Spleen (tissue), 13 donors: ENCODE measurements at places on chromosomes 11 and 22.

GRCh38 chr11:115256397-115257197 lies 247.6 kb downstream of the CADM1 start:
- peak; percentile 72 for DNase-seq

DNA sequence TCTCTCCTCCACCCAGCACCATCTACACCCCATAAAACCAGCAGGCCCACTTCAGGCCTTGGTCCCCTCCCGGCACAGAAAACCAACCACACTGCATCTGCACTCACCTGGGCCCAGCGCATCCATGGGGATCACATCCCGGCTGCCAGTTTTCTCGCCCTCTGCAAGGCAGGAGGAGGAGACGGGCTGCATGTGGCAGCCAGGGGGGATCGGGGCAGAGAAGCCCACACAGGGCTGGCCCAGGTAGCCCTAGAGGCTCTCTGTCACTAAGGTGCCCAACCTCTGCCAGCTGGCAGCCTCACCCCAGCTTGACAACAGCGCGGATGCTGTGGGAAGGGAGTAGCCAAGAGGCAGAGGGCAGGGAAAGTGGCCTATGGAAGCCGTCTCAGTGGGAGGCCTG lies 30.6 kb upstream of the TXNRD2 start:
- DNase-seq = no peak

DNA sequence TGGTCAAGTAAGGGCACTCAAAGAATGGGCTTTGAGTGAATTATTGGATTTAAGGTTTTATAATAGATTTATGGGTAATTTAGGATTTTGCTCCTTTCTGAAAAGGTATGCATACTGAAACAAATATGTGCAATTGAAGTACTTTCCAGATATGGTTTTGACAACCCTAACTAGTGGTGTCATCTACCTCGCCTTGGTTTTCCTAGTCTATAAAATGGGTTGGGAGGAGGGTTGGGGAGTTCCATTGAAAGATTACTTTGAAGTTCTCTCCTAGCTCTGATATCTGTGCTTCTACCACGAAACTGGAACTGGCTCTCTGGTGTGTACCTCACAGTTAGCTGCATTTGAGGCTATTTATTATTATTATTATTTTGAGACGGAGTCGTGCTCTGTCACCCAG lies 431 bp upstream of the SPTBN2 start:
- DNase-seq = no peak

DNA sequence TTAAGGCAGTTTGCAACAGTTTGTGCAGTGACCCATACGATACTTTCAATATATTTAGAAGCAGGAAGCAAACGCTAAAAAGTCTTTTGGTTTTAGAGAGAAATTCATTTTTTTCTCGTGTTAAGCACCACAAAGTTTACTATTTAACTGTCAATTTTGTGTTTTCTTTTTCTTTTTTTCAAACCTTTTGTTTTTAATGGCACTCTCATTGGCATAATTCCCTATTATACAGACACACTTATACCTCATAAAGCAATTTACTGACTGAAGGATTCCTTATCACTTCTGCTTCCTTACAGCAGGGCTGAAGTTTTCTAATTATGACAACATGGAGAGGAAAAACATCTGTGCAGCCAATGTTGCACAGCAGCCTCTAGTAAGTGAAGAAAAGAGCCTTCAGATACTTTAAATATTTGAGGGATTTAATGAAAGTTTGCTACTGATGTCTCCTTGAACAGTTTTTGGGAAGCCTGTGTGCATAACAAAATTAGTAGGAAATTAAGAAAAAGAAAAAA lies 2191.2 kb downstream of the LRRC4C start:
- DNase-seq = no peak

DNA sequence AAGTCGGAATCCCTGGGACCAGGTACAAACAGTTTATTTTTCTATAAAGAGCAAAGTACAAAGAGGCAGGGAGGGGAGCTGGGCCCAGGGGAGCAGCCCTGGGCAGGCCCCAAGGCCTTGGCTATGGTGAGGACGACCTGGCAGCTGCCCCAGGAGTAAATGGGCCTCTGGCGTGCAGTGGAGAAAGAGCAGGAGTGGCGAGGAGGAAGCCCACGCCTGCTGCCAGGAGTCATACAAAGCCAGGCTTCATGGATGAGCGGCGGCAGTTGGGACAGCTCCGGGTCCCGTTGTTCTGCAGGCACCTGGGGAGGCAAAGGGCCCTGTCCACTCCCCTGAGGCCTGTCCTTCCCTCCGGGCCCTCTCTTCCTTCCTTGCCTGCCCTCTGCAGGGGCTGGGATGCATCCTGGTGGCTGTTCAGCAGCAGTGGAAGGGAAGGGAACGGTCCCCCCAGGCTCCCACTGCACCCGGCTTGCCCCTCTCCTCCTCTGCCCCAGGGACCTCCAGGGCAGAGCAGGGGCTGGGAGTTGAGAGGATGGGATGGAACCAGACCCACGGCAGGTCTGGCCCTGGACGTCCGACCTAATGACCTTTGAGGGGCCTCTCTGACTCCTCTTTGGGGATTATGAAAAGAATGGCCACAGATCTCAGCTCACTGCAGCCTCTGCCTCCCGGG lies 11.1 kb downstream of the RAPSN start:
- DNase-seq = no peak

DNA sequence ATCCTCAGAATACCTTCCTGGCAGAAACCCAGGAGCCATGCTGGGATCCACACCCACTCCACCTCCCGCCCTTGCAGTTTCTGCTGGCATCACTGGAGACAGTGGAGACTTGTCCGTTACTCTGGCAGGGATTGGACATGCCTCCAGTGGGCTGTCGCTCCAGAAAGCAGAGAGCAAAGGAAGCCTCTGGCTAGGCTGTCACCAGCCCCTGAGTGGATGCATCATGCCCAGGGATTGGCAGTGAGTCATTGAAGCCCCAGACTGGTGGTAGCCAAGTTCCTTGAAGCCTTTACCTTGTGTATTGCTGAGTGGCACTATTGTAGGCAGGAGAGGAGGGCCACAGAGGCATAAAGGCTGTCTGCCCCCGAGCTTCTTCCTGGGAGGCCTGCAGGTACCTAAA lies 34.8 kb upstream of the E2F8 start:
- no peak for DNase-seq

DNA sequence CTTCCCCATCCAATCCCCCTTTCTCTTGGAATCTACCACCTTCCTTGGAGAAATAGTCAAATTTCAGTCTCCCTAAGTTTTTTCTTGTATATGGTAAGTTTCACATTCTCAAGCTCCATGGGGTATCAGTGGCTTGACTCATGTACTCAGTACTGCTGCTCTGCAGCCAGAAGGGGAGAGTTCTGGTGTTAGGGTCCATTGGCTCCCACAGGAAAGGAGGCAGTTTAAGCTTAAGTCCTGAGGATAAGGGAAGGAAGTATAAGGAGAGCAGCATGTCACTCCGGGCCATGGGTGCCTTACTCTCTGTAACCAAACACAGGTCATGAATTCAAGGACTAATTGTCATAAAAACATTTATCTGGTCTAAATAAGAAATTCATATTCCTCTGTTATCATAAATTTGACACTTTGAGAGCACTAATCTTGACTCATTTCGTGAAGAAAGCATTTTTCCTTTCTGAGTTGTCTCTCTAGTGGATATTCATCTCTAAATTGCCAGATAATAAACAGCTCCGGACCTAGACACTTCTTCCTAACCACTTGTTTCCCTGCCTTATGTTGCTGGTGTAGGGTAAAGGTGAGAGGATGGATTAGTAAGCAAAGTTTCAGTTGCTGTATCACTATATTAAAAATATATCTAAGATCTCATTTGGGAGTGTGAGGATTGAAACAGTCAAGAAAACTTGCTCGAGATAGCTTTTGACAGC lies 20.1 kb upstream of the SORL1 start:
- no peak for DNase-seq

DNA sequence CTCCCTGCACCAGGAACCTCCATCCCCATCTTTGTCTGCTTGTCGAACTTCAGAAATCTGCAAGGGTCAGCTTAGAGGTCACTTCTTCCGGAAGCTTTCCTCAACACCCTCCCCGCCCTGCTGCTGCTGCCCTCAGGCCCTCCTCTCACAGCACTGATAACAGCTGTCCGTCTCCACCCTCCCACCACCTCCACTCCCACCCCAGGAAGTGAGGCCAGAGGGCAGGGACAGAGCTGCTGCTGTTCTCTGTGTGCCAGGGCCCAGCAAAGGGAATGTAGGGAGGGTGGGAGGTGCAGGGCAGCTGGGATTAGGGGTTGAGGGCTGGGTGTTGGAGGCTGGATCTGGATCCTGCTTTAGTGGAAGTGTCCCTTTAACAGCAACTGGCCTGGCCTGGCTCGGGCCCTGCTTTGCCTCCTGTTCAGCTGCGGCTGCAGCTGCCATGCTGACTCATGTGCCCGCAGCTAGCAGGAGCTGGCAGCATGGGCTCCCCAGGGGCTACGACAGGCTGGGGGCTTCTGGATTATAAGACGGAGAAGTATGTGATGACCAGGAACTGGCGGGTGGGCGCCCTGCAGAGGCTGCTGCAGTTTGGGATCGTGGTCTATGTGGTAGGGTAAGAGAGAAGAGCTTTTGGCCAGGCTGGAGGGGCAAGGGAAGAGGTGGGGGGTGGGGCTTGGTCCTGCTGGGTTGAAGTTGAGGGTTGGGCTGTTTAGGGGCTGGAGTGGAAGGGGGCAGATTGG lies at the start of gene P2RX6:
Gene P2RX6 (plus strand): TSS at position 440 of the 740 bp plus-strand sequence. CDS start 10 bp downstream, at position 450.
- peak; percentile 84 for DNase-seq

GRCh38 chr11:119416606-119417580 lies 6.1 kb downstream of the THY1 start:
- no peak for DNase-seq

GRCh38 chr11:74909812-74910211 lies 39.1 kb downstream of the XRRA1 start:
- DNase-seq = no peak

DNA sequence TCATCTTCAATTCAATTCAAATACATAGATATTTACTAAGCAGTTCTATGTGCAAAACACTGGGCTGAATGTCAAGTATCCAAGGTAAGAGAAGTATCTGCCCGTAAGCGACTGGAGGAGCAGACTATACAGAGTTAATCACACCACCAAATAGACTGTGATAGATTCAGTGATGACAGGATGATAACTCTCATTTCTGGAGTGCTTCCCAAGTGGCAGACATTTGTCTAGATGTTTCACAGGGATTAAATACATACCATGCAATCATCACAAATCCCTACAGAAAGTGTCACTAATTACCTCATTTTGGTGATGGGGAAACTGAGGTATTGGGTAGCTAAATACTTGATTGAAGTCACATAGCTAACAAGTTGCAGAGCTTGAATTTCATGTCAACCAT lies 508.7 kb upstream of the TENM4 start:
- no peak for DNase-seq

GRCh38 chr11:73314117-73314961 lies 6.3 kb downstream of the ARHGEF17 start:
- no peak for DNase-seq

- DNase-seq = no peak
Observed at GRCh38 chr22:38843657-38844314, at the start of gene NPTXR. NPTXR (minus strand) TSS chr22:38844028.

- no peak for DNase-seq
Observed at GRCh38 chr11:128505449-128506065, 81.8 kb downstream of the ETS1 start.

- no peak for DNase-seq
Observed at GRCh38 chr11:48008951-48009270, 28.6 kb downstream of the PTPRJ start.

DNA sequence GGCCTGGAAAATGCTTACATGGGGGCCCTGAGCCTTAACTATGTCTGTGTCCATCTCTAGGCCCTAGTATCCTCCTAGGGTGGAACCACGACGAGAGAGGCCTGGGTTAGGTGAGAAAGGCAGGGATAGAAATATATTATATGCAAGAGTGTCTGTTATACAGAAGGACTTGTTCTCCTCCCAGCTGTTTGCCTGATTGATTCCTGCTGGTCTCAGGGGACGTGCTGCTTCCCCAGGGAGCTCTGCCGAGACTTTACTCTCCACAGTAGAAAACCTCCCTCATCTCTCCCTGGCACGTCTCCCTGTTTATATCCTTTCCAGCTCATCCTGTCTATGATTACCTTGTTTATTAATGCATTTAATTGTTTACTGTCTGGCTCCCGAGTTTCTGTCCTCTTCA lies 132.6 kb downstream of the MIAT start:
- DNase-seq = no peak

- DNase-seq = no peak
Observed at GRCh38 chr22:32024796-32025195, 18.3 kb upstream of the SLC5A1 start.

DNA sequence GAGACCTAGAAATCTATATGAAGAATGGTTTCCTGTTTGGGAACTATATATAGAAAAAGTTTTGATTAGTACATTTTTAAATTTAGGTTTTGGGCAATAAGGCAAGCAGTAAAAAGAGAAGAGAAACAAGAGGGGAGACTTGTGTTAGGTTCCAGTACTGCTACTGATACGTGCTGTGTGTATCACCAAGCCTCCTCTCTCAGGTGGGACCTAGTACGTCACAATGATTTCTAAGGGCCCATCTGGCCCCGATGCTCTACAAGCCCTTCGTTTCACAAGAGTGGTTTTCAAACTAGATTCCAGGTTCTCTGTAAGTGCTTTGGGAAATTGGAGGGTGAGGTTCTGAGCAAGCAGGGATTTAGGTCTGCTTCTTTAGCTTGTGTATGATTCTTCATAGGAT lies 39.2 kb downstream of the USP35 start:
- DNase-seq = no peak

- no peak for DNase-seq
Observed at GRCh38 chr11:105881027-105881426, 141.0 kb downstream of the MSANTD4 start.

- no peak for DNase-seq
Observed at GRCh38 chr11:63560506-63561180, 2.5 kb downstream of the PLAAT2 start.

DNA sequence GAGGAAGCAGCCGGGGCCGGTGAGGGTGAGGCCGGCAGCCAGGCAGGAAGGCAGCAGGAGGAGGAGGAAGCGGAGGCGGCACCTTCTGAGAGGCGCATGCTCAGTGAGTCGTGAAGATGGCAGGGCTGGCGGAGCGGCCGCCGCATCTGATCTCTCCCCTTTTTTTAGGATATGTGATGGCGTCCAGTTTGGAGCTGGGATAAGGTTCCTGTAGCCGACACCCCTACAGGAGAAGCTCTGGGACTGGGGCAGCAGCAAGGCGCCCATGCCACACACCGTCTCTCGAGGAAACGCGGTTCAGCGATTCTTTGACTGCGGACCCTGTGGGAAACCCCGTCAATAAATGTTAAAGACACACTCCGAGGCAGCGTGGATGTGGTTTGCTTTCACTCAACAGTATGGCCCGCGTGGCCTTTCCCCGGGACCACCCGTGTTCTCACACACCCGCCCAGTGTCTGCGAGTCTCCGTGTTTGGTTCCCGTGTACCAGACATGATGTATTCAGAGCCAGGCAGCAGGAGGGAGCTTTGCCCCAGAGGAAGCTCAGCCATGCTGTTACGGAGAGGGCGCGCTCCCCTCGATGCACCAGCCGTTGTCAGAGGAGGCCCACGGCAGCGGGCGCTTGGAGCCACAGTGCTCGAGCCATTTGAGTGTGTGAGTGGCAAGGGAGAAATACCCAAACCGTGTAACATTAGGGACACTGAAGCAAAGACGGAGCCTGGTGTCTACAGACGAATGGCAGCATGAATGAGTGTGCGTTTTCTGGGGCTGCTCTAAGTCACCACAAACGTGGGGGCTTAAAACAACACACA lies 27.7 kb upstream of the PARVB start:
- peak; percentile 94 for DNase-seq
